NCI-H1436 treated with DMSO at 0.1 percent for 48 hours (cell line): ENCODE measurements at places on chromosomes 1 and 21.

DNA sequence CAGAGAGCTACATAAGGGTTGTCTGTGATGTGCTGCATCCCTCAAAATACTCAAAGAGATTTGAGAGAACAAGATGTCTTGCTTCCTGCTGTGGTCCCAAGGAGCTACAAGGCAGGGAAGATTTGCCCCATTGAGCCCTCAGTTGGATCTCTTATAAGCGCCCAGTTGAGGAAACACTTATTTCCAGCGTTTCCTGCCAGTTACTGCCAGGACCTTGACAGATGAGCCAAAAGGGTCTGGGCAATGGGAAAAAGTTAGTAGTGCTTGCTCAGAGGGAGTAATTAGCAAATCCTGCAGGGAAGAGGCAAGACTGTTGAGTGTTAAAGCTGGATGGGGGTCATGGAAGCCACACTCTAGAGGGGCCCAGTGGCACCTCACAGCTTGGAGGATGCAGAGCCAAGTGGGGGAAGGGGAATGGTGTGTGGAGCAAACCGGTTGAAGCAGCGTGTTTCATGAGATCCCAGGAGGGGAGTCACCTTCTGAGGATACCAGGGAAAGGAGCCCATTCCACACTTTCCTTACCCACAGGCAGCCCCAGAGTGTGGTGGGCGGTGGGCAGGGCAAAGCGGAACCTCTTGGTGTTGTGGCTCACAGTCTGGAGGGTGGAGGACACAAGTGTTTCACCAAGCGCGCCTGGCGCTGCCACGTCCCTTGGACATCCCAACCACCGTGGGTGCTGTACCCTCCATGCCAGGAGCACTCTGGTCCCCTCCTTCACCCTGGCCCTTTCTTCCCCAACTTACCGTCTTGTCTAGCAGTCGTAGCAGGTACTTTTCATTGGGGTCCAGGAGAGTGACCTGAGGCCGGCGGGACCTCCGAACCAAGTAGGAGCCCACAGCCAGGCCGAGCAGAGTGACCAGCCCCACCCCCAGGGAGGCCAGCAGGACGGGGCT lies 805 bp downstream of the CYB5R1 start:
- DNase-seq, result no peak

DNA sequence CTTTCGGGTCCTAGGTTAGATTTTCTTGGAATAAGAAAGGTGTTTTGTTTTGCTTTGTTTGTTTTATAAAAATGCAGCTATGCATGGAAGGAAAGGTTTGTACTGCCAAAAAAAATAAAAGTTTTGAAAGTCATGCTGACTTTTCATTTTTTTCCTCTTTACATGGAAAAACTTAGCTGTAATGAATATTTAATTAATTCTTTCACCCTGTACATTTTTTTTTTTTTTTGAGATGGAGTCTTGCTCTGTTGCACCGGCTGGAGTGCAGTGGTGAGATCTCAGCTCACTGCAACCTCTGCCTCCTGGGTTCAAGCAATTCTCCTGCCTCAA lies 48.7 kb downstream of the NENF start:
- DNase-seq, result no peak

DNA sequence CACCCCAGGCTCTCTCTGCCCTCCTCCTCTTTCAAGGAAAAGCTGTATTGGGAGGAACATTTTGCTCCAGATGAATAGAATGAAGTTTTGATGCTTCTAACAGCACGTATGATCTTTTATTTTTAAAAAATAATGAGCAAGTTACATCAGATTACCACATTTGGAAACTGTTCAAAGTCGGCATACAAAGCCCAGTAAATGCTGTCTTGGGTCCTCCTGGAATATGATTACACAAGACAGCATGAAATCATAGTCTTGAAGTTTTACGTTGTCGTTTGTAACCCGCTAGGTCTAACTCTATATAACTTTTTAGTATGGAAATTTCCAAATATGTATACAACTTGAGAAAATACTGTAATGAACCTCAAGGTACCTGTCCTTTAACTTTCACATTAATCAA lies 385.6 kb downstream of the HLX start:
- DNase-seq, result no peak

DNA sequence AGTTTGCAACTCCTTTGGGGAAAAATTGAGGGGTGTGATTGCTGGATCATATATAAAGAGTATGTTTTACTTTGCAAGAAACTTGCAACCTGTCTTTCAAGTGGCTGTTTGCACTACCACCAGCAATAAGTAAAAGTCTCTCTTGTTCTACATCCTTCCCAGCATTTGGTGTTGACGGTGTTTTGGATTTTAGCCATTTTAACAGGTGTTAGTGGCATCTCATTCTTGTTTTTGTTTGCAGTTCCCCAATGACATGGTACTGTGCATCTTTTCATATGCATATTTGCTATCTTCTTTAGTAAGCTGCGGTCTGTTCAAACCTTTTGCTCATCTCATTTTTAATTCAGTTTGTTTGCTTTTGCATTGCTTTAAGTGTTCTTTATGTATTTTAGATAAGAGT lies 535.5 kb downstream of the LRRIQ3 start:
- no peak for DNase-seq

GRCh38 chr1:96072021-96072420 lies 649.6 kb upstream of the PTBP2 start:
- DNase-seq, result no peak

- no peak for DNase-seq
Measured at GRCh38 chr1:170586321-170587252, 54.6 kb downstream of the GORAB start.

DNA sequence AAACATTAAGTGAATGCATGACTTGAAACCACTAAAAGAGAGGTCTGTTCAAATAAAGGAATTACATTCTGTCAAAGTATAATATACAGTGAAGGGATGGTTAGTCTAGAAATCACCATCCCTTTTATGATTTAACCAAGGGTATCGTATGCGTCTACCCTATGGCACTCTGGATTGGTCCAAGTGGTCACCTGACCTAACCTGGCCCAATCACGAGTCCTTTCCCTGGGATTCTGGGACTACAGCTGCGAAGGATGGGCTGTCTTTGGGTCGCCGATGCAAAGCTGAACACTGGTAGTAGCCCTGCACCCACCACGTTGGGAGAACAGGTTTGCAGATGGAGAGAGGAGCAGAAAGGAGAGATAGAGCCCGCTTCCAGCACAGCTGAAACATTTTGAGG lies 30.4 kb upstream of the C1orf198 start:
- no peak for DNase-seq

DNA sequence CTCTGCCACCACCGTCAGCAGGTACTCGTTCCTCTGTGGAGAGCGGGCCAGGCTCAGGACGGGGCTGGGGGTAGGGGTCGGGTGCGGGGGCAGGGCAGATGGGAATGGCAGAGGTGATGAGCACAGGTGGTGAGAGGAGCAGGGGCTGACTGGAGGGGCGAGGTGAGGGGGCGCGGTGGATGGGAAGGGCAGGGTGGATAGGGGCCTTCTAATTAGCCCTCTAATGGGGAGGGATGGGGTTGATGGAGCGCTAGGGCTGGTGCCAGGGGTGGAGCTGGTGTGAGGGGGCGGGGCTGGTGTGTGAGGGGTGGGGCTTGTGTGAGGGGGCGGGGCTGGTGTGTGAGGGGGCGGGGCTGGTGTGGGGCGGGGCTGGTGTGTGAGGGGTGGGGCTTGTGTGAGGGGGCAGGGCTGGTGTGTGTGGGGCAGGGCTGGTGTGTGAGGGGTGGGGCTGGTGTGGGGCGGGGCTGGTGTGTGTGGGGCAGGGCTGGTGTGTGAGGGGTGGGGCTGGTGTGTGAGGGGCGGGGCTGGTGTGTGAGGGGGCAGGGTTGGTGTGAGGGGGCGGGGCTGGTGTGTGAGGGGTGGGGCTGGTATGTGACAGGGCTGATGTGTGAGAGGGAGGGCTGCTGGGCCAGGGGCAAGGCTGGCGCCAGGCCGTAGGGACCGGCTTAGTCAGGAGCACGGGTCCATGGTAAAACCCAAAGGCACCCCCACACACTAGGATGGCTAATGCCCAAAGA lies 5.9 kb downstream of the KRTAP10-1 start:
- DNase-seq, result no peak

DNA sequence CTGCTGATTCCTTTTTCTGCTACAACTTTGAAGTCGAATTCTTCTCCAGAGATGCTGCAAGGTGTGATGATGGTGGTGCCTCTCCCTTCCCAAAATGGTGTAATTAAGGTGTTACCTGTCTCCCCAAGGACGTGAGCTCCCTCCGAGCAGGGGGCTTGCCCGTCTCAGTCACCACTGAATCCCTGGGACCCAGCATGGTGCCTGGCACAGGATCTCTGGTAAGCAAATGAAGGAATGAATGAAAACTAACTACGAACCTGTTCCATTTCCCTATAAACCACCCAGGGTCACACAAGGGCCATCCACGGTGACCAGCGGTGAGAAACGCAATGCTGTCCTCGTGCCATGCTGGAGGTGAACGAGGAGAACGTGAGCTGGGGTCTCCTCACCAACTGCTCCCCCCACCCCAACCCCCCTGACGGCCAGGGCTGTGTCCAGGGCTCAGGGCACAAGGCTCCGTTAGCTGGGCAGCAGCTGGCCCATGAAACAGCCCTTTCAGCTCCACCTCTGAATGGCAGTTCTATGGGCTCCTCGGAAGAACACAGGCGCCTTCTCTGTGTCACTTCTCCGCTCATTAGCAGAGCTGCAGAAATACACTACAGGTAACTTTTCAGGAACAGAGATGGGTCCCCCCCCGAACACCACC lies 2.2 kb upstream of the MATN1 start:
- DNase-seq, result no peak

DNA sequence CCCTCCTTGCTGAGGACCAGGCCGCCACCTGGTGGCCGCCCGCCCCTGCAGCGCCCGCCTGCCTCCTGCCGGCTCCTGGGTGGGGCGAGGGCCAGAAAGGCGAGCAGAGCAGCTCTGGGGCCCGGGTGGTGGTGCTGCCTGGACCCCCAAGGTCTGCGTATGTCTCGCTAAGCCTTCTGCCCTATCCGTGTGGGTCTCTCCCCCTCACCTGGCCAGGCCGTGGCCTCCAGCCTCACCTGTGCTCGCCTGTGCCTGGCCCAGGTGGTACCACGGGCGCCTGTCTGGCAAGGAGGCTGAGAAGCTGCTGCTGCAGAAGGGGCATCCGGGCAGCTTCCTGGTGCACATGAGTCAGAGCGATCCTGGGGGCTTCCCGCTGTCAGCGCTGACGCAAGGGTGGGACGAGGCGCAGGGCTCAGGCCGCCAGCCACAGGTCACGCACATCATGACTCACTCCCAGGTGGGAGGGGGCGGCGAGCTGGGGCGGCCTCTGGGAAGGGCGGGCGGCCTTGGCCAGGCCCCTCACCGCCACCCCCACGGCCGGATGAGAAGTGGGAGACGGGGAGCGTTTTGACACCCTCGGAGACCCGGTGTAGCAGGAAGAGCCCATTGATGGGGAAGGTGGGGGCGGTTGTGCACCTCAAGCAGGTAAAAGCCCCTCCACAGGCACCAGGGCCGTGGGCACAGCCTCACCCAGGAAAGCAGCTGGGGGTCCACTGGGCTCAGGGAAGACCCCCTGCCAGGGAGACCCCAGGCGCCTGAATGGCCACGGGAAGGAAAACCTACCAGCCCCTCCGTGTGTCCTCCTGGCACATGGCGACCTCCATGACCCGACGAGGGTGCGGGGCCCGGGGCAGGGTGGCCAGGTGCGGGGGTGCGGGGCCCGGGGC lies 9.9 kb downstream of the RNF223 start:
- no peak for DNase-seq

GRCh38 chr1:94069919-94070285 lies 51.0 kb downstream of the ABCA4 start:
- no peak for DNase-seq

GRCh38 chr21:15207635-15208370 lies 143.0 kb upstream of the NRIP1 start:
- DNase-seq, result no peak

DNA sequence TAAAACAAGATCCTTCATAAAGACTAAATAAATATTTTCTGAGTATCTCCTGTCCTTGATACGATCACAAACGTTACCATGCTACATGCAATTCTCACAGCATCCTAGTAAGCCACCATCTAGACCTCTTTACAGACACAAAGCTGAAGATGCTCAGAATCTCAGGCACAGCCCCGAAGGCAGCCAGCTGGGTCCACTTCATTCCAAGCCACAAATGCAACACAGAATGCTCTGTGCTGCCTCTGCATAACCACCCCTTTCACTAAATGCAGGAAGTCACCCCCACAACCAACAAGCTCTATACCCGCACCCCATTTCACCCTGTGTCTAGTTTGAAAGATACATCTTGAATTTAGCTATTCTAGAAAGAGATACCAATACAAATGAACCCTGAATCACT lies 12.9 kb downstream of the RCAN1 start:
- DNase-seq, result no peak

GRCh38 chr1:54081306-54082270 lies 28.2 kb downstream of the TCEANC2 start:
- DNase-seq, result no peak

- DNase-seq, result no peak
Measured at GRCh38 chr1:227753999-227754711, 18.9 kb downstream of the SNAP47 start.

- DNase-seq, result no peak
Measured at GRCh38 chr1:10634428-10635084, 159.8 kb downstream of the PEX14 start.

DNA sequence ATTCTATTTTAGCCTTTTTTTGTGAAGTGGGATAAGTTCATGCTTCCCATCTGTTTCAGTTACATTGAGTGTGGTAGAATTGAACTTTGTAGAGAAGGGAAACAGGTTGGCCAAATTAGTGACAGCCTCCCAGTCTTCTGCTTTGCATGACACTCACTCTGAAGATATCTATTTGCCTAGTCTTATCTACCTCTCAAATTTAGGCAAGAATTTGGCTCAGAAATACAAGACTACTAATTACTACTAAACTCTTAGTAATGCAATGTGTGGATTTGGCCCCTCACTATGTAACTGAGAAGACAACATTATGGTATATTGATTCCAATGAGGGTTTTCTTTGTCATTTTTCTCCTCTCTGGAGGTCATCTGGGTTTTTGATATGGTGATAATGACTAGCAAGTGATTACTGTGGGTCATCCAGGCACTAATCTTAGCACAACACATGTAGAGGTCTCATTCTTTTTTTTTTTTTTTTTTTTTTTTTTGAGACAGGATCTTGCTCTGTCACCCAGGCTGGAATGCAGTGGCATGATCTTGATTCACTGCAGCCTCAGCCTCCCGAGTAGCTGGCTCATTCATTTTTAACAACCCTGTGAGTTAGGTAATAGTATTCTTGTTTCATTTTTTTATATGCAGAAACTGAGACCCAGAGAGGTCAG lies 6.3 kb downstream of the FAM20B start:
- no peak for DNase-seq

- no peak for DNase-seq
Measured at GRCh38 chr1:210200124-210200736, 32.4 kb upstream of the SERTAD4 start.

DNA sequence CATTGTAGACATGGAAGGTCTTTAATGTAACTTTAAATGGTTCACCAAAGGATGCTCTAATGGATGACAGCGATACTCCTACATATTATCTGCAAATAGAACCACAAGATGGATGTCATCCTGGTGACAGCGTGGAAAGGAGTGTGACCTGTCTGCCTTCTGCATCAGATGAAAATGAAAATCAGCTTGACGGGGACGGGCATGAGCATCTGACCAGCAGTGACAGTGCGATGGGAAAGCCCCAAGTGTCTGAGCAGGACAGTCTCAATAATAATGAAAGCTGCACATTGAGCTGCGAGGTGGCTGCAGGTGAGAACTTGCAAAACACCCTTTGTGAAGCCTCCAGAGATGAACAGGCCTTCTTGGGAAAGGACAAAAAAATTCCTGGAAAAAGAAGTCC lies 25.2 kb downstream of the CNST start:
- no peak for DNase-seq

GRCh38 chr21:39105836-39106235 lies 77.4 kb downstream of the PSMG1 start:
- DNase-seq, result no peak
